Muscle of arm (tissue), 14 donors: ENCODE measurements at places on chromosomes 1 and 21. TPM values are rescaled to one million over a fixed set of nuclear protein-coding genes. Genes with fewer than 3 reads are reported as not detected.

PADI3 gene
- not detected for polyA plus RNA-seq

FCRL6 gene
- not detected for polyA plus RNA-seq

NEK7 gene
- polyA plus RNA-seq = 47.7 TPM

S100A12 gene
- 0.53 TPM for polyA plus RNA-seq

- DNase-seq = peak; percentile 57
These were observed 3.3 kb upstream of the IRF2BP2 start for GRCh38 chr1:234613128-234613875.

DNA sequence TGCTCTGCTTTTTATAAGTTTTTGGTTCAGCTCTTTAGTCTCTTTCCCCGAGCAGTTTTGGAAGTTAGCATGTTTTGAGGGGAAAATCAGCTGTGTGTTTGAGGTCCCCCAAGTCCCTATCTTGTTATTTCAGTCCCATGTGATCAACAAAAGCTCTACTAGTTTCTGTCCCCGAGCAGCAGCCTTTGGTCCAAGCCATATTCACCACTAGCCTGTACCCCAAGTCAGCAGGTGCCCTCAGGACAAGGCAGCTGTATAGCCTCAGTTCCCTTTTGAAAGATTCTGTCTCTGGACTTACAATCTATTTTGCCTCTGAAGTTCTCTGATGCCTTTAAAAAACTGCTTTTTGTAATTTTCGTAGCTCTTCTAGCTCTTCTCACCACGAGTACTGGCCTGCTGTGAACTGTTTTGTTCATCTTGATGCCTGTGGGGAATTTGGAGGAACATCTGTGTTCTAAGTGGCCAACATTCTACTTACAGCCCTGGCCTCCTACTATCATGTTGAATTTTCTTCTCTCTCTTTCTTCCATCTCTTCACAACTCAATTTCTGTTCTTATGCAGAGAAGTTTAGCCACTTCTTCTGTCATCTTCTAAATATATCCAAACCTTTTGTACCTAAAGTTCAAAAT lies 16.7 kb downstream of the UAP1 start:
- DNase-seq = peak; percentile 61

- no peak for DNase-seq
These were observed 114.5 kb downstream of the NUF2 start for GRCh38 chr1:163436140-163436812.

DNA sequence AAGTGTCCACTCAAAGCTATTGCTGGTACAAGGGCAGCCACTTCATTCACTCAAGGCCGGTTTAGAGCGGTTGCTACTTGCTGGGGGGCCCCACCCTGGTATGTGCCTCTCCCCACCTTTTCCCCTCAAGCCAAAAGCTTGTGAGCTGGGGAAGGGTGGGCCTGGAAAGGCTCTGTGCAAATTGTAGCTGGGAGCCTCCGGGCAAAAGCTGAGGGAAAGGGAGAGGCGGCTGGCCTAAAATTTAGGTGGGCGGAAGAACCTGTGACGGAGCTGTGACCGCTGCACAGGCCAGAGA lies 306 bp upstream of the SH3D21 start:
- DNase-seq = no peak
